Fibroblast of the conjunctiva (primary cell): ENCODE measurements at places on chromosomes 6 and 20.

GRCh38 chr6:166174031-166174430 is 6.4 kb upstream of the TBXT start:
- DNase-seq = no peak

DNA sequence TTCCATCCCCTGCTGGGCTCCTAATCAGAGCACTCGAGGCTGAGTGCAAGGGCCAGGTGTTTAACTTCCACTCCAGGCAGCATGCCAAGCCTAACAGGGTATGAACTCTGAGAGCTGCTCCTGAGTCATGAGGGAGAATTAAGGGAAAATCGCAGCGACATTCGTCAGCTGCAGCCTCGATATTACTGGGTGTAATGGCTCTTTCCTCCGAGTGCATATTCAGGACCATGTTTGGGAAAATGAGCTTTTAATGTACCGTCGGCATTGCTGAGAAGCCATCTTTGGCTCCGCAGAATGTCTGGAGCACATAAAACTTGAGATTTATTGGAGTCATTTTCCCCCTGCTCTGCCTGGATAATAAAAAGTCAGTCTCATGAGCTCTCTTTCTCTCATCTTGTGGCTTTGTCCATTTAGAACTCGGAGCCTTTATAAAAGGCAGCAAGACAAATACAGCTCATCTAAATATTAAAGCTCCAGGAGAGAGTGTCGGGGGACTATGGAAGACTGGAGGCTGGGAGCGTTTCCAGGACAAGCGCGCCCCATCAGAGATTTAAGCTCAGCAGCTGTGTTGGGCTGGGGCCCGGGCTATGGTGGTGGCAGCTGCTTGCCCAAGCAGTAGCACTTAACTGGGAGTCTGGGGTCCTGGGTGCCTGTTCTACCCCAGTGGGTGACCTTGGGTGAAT is 103.7 kb downstream of the TOX2 start:
- peak; percentile 39 for DNase-seq

DNA sequence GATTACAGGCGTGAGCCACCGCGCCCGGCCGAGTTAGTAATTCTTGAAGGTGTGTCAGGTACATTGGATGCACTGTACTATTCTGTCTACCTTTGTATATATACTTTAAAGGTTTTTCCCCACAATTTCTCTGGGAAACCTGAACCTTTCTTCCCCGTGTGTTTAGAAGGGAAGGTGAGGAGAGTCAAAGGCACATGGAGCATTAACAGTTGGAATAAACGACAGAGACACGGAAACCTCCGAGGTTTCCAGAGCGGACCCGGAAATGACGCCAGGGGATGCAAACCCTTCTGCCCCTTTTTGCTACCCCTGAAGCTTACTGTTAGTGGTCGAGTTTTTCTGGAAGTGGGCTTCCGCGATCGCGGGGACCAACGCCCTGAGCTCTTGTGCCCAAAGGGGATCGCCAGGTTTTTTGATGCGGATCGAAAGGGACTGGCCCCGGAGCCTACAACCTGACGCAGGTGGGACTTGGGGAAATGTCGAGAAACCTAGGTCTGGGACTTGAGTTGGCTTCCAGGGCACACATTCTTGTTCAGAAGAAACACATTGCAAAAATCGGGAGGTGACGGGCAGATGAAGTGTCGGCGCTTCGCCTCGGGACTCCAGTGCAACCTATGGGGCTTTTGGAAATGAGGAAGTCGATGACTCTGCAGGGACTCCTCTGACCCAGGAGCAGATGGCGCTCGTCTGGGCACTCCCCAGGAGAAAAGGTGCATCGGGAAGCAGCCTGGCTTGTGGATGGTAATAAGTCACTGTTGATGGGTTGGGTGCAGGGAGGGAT is 218.2 kb downstream of the OR2B2 start:
- DNase-seq = no peak

DNA sequence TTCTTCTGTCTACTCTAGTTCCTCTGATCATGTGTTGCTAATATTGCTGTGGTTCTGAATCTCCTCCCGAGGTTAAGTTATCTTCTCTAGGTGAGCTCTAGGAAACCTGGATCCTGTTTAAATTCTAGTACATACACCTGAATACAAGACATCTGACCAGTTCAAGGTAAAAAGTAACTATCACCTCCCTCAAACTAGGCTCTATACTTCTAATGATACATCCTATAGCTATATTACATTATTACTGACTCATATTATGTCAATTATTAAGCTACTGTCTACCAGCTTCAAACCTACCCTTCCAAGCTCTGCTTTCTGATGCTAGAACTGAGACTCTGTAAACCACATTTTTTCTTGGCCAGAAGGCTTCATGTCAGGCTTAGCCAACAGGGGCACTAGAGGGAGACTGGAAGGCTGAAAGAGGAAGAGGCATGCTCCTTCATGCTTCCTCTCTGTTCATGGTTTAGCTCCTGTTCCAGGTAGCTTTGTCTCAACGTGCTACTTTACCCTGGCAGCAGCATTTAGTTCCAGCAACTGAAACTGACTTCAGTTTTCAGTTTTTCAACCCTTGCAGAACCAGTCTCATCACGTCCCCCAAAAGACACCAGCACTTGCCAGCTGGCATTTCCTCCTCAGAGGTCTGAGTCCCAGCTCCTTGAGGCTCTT is 148.4 kb upstream of the TOP1 start:
- no peak for DNase-seq

DNA sequence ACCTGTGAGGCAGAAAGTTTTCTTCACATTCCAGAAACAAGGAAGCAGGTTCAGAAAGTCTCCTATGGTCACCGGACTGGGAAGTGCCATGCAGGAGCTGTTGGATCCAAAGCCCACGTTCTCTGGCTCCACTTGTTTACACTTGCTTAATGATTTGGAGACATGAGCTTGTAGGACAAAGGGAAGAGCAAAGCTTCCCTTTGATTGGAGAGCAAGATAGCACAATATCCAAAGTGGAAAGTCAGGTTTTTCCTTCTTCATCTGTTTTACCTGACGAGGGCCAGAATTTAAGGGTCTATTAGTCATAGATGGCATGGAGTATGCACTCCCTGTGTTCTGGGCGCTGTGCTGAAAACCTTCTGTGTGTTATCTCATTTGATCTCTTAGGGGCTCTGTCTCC is 81.2 kb downstream of the PDE7B start:
- no peak for DNase-seq
